Esophagus squamous epithelium (tissue), 5 donors: ENCODE measurements at places on chromosomes 2 and 18.

DNA sequence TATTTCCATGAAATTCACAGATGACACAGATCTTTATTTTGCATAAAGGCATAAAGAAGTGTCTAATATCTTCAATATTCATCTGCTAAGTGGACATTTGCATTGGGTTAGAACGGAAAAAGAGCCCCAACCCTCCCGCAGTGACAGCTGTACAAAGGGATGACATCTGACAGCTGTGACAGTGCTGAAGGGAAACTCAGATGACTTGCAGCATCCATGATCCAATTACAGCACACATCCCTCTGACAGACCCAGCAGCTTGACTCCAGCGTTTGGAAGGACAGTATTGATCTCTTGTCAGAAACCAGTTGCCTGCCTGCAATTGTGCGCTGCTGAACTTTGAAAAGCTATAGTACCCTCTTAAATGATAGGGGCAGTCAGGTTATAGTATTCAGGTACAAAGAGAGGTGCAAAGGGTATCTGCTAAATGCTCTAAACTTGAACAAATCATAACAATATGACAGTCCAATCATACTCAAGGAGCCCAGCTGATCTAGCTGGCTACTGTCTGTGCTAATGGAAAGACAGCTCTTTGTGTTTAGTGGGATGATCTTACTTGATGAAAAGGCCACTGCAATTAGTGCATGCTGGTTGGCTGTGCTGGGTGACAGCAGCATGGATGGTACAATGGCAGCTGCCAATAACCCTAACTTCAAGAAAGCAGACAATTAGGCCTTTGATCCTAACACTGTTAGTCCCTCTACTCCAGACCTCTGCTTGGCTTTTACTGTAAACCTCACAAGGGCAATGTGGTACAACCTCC is 599.2 kb downstream of the NR4A2 start:
- DNase-seq, result no peak

DNA sequence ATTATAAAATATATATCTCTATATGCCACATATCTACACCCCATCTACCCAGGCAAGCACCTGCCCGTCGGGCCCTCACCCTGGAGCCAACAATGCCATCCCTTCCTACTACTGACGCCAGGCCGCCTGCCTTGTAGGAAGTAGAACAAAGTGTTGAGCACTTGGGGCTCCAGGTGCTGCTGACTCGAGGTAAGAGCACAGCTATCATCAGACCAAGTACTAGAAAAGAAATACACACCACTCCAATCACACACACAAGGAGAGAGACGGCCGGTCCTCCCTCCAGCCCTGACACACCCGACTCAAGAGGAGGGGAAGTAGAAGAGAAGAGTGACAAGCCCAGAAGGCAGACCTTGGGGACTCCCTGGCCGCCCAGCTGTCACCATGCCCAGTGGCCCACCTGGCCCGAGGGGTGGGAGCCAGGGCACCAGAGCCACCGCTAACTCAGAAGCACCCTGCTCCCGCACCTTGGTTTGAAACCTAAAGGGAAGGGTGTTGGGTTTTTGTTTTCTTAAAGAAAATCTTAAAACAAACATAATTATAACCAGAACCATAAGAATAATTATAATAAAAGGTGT is 64.0 kb upstream of the POMC start:
- DNase-seq, result no peak

- no peak for DNase-seq
Observed at GRCh38 chr18:76495435-76496193, 572 bp upstream of the ZNF516 start.

- no peak for DNase-seq
Observed at GRCh38 chr2:240782221-240782885, 37.7 kb downstream of the KIF1A start.

DNA sequence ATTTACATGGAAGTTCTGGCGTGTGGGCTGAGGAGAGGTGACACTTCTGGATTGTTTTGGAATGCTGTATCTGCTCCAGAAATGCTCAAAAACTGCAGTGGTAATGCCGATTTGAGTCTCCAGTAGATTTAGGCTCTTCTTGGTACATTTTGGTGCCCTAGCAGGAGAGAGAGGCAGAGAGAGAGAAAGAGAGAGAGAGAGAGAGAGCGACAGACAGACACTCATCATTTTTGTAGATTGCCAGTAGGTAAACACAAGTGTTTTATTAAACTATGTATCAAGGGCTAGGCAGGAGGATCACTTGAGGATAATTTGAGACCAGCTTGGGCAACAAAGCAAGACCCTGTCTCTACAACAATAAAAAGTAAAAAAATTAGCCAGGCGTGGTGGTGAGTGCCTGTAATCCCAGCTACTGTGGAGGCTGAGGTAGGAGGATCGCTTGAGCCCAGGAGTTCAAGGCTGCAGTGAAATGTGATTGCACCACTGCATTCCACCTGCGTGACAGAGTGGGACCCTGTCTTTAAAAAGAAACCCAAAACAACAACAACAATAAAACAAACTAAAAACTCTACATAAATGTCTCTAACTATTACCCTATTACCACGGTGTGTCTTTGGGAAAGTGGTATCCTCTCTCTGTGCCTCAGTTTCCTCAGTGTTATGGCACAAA is 60.2 kb downstream of the GATA6 start:
- no peak for DNase-seq

DNA sequence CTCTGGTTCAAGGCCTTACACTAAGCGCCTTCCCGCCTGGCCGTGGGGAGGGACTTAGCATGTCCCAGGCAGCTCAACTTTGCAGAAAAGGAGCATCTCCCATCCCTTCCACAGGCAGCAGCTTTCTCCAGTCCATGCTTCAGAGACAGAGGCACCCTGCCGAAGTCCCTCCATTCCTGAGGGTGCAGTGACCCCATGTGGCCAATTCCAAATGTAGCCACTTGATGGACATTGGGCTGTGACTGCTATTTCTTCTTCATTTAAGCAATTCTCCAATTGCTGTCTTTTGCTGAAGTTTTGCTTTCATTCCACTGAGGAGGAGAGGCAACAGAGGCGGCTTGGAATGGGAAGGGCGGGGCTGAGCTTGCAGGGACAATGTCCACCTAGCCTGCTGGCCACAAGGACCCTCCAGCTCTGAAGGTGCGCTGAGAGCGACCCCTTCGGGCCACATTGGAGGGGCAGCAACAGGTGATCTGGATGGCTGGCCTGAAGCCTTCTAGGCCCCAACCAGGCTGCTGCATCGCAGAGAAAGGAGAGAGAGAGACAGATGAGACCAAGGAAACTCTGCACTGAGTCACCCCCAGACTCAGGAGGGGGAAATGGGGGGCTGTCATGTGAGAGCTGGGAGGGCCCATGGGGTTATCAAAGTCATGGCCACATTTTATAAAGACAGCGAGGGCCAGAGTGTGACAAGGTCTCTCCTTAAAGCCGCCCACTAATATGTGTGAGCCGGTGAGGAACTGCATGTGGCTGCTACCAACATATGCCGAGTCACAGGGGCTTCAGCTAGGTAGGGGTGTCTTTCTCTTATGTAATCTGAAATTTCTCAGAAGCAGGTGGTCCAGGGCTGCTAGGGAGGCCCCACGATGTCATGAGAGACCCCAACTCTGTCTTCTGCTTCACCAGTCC is 61.3 kb downstream of the LONRF2 start:
- DNase-seq, result no peak

- DNase-seq, result no peak
Observed at GRCh38 chr18:76943542-76944339, 121.4 kb downstream of the ZNF236 start.

- no peak for DNase-seq
Observed at GRCh38 chr18:23504720-23505119, 1.4 kb downstream of the RMC1 start.

DNA sequence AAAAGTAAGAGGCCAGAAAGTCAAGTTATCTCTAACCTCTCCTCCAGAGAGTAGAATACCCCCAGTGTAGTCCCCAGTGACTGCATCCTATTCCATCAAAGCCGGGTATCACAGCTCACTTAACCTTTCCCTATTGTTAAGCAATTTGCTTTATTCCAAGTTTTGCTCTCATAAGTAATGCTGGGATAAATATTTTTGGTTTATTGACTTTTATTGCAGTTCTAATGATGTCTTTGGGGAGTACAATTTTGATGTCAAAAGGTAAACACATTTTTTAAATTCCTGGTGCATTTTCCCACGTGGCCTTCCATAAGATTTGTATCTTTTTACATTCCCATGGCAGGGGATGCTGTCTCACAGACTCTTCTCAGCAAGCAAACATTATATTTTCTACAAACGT is 43.3 kb downstream of the CMPK2 start:
- DNase-seq, result no peak

DNA sequence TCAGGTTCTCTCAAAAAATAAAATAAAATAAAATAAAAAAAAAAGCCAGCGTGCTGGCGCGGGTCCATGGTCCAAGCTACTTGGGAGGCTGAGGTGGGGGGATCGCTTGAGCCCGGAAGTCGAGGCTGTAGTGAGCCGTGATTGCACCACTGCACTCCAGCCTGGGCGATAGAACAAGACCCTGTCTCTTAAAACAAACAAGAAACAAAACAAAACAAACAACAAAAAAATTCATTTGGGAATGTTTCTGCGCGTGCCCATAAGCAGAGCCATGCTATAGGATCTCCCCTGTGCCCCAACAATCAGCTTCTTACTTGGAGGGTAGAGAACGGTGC is 16.4 kb upstream of the CD8A start:
- no peak for DNase-seq

DNA sequence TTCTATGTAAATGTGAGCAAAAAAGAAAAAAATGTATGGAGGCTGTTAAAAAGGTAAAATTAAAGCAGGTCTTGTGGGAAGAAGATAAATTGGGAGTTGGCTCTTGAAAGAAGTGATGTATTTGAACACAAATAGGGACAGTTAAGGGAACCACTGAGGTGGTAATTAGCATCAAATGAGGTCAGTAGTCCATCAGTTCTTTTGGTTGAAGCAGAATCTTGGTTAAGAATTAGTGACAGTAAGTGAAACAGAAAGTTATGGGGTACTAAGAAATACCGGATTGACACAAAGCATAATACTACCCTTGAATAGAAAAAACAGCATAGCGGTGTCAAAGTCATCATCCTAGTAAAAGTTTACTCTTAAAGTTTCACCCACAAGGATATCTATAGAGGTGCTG is 352.6 kb upstream of the VRK2 start:
- DNase-seq, result no peak

- DNase-seq, result no peak
Observed at GRCh38 chr2:158478237-158478636, 21.5 kb downstream of the PKP4 start.

DNA sequence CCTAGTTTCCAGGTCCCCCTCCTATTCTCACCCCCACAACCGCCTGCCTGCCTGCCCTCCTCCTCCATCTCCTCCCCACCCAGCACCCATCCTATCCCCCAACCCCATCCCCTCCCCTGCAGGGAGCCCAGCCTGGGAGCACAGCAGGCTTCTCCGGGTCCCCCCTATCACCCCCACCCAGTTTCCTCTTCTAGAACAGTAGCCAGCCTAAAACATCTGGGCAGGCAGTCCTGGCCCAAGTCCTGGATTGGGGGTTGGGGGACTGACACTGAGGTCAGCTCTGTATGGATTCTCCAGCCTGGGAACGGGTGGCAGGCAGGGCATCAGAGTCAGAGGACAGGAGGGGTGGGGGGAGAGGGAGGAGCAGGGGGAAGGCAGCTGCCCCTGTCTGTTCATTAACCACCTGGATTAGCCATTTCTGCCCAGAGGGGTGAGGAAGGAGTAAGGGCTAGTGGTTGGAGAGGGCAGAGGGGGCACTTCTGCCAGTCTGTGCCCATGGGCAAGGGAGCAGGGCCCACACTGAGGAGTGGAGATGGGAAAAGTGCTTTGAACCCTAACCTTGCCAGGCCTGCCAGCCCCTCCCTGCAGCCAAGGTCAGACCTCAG is 60.0 kb downstream of the TNS1 start:
- no peak for DNase-seq

- no peak for DNase-seq
Observed at GRCh38 chr2:115543024-115543423, 1100.6 kb downstream of the DPP10 start.

- DNase-seq, result no peak
Observed at GRCh38 chr2:205563646-205564045, 118.7 kb upstream of the NRP2 start.

DNA sequence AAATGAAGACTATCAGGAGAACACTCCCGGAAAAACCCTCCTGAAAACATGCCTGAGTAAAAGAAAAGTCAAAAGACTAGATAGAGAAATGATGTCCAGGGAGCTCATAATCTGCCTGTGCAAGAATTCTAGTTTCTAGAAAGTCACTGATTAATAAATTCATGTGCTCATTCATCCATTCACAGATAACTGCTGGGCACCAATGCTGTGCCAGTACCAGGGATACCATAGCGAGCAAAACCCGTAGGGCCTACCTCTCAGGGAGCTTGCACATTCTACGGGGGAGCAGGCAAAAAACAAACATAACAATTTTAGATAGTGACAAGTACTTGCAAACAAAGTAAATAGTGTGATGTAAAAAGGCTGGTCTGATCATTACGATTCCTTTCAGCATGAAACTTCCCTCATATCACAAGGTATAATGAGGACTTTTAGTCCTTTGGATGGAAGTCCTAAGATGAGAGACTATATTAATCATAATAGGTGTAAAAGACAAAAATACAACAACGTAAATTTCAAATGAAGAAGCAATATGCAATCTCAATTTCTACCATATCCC is 289.9 kb downstream of the AFF3 start:
- DNase-seq, result no peak

GRCh38 chr2:204019572-204020501 is 83.3 kb downstream of the ICOS start:
- no peak for DNase-seq

- DNase-seq, result no peak
Observed at GRCh38 chr2:172285010-172285621, 142.3 kb upstream of the ITGA6 start.

- DNase-seq, result no peak
Observed at GRCh38 chr2:151040039-151040438, 221.6 kb downstream of the RBM43 start.

DNA sequence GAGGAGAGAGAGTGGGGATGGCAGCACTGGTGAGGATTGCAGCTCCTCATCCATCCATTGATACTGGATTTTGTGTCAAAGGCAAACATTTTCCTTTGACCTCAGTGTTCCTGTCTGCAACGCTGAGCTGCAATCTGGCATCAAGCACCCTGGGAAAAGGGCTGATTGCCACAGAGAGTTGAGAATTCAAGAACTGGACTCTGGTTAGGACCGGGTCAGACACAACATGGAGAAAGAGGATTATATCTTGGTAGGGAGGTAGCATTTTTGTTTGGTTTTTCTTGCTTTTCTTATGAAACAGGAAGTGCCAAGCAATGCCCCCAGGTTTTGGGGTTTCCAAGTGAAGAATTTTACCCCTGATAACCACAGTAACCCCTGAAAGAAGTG is 81.9 kb upstream of the PKDCC start:
- no peak for DNase-seq

DNA sequence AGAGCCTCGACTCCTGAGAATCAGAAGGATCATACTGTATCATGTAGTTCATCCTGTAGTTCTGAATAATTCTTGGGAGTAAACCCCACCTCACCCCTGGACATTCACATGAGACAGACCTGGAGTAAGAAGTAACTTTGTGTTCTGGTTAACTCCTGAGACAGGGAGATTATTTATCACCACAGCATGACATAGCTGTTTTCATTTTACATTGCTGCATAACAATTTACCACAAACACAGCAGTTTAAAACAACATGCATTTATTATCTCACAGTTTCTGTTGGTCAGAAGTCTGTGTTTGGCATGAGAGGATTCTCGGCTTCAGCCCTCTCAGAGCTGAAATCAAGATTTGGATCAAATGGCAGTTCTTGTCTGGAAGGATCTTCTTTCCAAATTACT is 855.8 kb upstream of the FANCL start:
- no peak for DNase-seq
